H9 (cell line): ENCODE measurements at places on chromosomes 6 and 20. TPM values are rescaled to one million over a fixed set of nuclear protein-coding genes. Genes with fewer than 3 reads are reported as not detected.

Gene MAFB
- total RNA-seq, result 0.85 and 1.0 TPM in 2 replicates

Gene SIRPD
- total RNA-seq, result not detected in 2 replicates

Gene DNAH8
- not detected in 2 replicates for total RNA-seq

Gene ZBTB12
- 31.0 and 32.7 TPM in 2 replicates for total RNA-seq

Gene C2
- 0.66 and 0.86 TPM in 2 replicates for total RNA-seq

Gene SLC9A8
- 7.5 and 7.9 TPM in 2 replicates for total RNA-seq

Gene TXLNB
- total RNA-seq, result 0.04 TPM in 1 of 2 replicates, not detected in the other

Gene C20orf202
- 0.13 TPM in 1 of 2 replicates, not detected in the other for total RNA-seq

Gene IPCEF1
- total RNA-seq, result 0.48 and 0.77 TPM in 2 replicates

Gene C6orf118
- total RNA-seq, result not detected in 2 replicates

Gene PSMA7
- total RNA-seq, result 332 and 337 TPM in 2 replicates

Gene GLP1R
- total RNA-seq, result 0.85 and 1.0 TPM in 2 replicates

Gene OLIG3
- 0.22 and 0.42 TPM in 2 replicates for total RNA-seq

Gene ZC3H12D
- 0.07 and 0.15 TPM in 2 replicates for total RNA-seq

Gene HMGCLL1
- total RNA-seq, result 0.20 and 0.24 TPM in 2 replicates

Gene MCHR2
- total RNA-seq, result not detected in 2 replicates

Gene CST5
- total RNA-seq, result not detected in 2 replicates

Gene PKIB
- 44.7 and 46.5 TPM in 2 replicates for total RNA-seq

Gene TGM3
- not detected in 2 replicates for total RNA-seq

Gene CLDN20
- not detected in 2 replicates for total RNA-seq

Gene BMP2
- 6.5 and 6.6 TPM in 2 replicates for total RNA-seq

Gene UBD
- not detected in 2 replicates for total RNA-seq

Gene KLHDC3
- 146 TPM in 2 replicates for total RNA-seq

Gene MUC21
- total RNA-seq, result not detected in 2 replicates

Gene RNF182
- total RNA-seq, result 3.5 and 3.7 TPM in 2 replicates

Gene TRIM31
- total RNA-seq, result not detected in 2 replicates

Gene NANP
- total RNA-seq, result 7.0 and 7.1 TPM in 2 replicates

Gene MAP7
- 50.2 and 51.1 TPM in 2 replicates for total RNA-seq

Gene BRD2
- 244 and 252 TPM in 2 replicates for total RNA-seq

Gene RBM24
- 0.48 and 0.55 TPM in 2 replicates for total RNA-seq

Gene KIF25
- total RNA-seq, result 0.22 and 0.59 TPM in 2 replicates

Gene CDH22
- 0.20 TPM in 1 of 2 replicates, not detected in the other for total RNA-seq

Gene PNLDC1
- total RNA-seq, result not detected in 2 replicates

Gene BTBD3
- total RNA-seq, result 61.6 and 62.1 TPM in 2 replicates

Gene MOG
- total RNA-seq, result 0.55 and 0.83 TPM in 2 replicates

Gene EPHA7
- total RNA-seq, result 9.4 and 9.5 TPM in 2 replicates

Gene RCAN2
- 3.0 TPM in 2 replicates for total RNA-seq

Gene HSPA12B
- total RNA-seq, result 2.7 and 2.9 TPM in 2 replicates

Gene PSORS1C2
- 0.31 and 0.33 TPM in 2 replicates for total RNA-seq

Gene SLPI
- not detected in 2 replicates for total RNA-seq

Gene ZFAND3
- total RNA-seq, result 56.7 and 57.7 TPM in 2 replicates

Gene KHDC1L
- total RNA-seq, result 0.37 TPM in 1 of 2 replicates, not detected in the other

Gene GFRA4
- total RNA-seq, result not detected in 2 replicates

Gene WFDC10B
- not detected in 2 replicates for total RNA-seq

Gene FAM209A
- 0.24 TPM in 1 of 2 replicates, not detected in the other for total RNA-seq

Gene SYNDIG1
- total RNA-seq, result 4.7 and 5.4 TPM in 2 replicates

Gene BPIFB1
- not detected in 2 replicates for total RNA-seq

Gene NRN1
- total RNA-seq, result not detected in 2 replicates
